ENCODE measurements at places on chromosomes 11 and 22. TPM values are rescaled to one million over a fixed set of nuclear protein-coding genes. Genes with fewer than 3 reads are reported as not detected.

The OR2AG2 gene
- total RNA-seq = 0.11 TPM

The PKNOX2 gene
- 3.1 TPM for total RNA-seq

The PARVA gene
- total RNA-seq = 27.9 TPM

The CNIH2 gene
- total RNA-seq = 0.87 TPM

Data from placental epithelial cell (primary cell).